ENCODE measurements at places on chromosomes 4 and X. TPM values are rescaled to one million over a fixed set of nuclear protein-coding genes. Genes with fewer than 3 reads are reported as not detected.

- no peaks in the 10 kb centered on the region for H3K4me1 ChIP-seq
- no peaks in the 10 kb centered on the region for H3K27me3 ChIP-seq
- peak; percentile 43 for DNase-seq
- no peak overlapping the region for H3K27ac ChIP-seq
Observed at GRCh38 chr4:5956285-5957021, 61.8 kb downstream of the C4orf50 start.

DNA sequence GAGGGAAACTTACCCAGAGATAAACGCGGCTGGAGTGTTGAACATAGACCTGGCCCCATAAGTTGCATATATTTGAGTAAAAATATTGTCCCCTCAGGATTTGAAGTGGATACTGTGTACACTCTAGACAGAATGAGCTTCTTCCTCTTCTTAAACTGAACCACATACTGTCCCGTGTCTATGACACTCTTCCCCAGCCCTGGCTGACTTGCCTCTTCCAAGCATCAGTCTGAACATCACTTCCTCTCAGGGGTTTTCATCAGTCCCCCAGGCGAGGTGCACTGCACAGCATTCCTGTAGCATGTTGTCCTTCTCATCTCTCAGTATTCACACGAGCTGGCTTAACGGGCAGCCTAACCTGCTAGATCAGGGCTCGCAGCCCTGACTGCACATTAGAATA is 80.5 kb upstream of the TMEM150C start:
- peaks cover 10% of the 10 kb centered on the region for H3K4me1 ChIP-seq
- no peak overlapping the region for H3K27ac ChIP-seq
- DNase-seq = no peak
- H3K36me3 ChIP-seq = no peaks in the 10 kb centered on the region
- H3K27me3 ChIP-seq = no peaks in the 10 kb centered on the region
- H3K4me3 ChIP-seq = no peak overlapping the region

The G3BP2 gene
- 93.9 TPM for total RNA-seq

The SLC30A9 gene
- total RNA-seq = 46.5 TPM

The ADH4 gene
- not detected for total RNA-seq

GRCh38 chr4:81919810-81920209 is 448.1 kb upstream of the RASGEF1B start:
- DNase-seq = no peak
- H3K27ac ChIP-seq = no peak overlapping the region
- H3K4me1 ChIP-seq = no peaks in the 10 kb centered on the region
- H3K4me3 ChIP-seq = no peak overlapping the region

DNA sequence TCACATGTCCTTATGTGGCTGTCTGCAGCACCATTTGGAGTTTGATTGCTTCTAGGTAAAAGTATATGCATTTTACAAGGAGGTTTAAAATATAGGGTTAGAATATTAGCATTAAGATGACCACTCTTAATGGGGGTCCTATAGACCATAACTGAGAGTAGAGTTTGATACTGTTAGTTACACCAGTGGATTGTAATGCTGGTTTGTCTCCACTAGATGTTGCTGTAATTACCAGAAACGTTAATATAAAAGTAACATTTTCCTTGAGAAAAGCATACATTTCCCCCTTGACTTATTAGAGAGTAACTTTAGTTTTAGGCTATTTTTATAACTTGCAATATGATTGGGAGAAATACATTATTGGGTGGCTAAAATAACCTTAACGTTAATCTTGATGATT is 93.0 kb downstream of the ZXDA start:
- no peaks in the 10 kb centered on the region for H3K27me3 ChIP-seq
- H3K4me1 ChIP-seq = no peaks in the 10 kb centered on the region
- DNase-seq = no peak
- H3K27ac ChIP-seq = no peak overlapping the region
- no peaks in the 10 kb centered on the region for H3K36me3 ChIP-seq
- no peak overlapping the region for H3K4me3 ChIP-seq

The FAM236C gene
- not detected for total RNA-seq

- H3K4me3 ChIP-seq = no peak overlapping the region
- no peaks in the 10 kb centered on the region for H3K27me3 ChIP-seq
- H3K36me3 ChIP-seq = no peaks in the 10 kb centered on the region
- DNase-seq = no peak
- H3K4me1 ChIP-seq = no peaks in the 10 kb centered on the region
- H3K27ac ChIP-seq = no peak overlapping the region
Observed at GRCh38 chrX:1434871-1435240, 17.9 kb downstream of the ASMTL start.

The TSPAN7 gene
- 19.5 TPM for total RNA-seq

- H3K36me3 ChIP-seq = no peaks in the 10 kb centered on the region
- DNase-seq = no peak
- H3K27ac ChIP-seq = no peak overlapping the region
- no peak overlapping the region for H3K4me3 ChIP-seq
- H3K4me1 ChIP-seq = no peaks in the 10 kb centered on the region
Observed at GRCh38 chr4:134567461-134567860, 365.9 kb upstream of the PABPC4L start.

DNA sequence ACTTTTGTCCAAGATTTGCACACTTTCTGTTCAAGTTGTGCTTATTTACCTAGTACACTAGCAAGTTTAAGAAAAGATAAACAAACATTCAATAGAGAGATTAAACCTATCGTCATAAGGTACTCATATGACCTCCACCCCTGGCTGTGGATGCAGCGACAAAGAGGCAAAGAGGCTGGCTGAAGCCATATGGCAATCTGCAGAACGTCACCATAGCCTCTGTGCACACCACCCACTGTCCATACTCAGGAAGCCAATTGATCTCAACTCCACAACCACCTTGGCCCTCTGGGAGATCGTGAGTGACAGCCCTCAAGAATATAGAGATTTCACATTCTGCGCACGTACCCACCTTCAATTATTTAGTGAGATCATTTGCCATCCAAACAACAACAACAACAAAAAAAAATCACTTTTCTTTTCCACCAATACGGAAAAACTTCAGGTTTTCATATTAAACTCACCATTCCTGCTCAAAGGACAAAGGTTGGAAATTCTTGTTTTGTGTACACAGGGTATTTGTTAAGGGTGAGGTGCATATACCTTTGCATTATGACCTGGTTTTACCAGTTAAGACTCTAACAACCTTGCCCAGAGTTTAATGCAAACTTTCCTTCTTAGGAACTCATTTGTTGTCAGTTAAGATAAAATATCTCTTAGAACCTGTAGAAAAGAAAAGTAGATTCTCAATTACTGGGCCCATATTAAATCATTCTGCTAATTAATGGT is 243.0 kb upstream of the FSTL5 start:
- H3K36me3 ChIP-seq = no peaks in the 10 kb centered on the region
- H3K4me3 ChIP-seq = no peak overlapping the region
- no peaks in the 10 kb centered on the region for H3K27me3 ChIP-seq
- no peak for DNase-seq
- H3K27ac ChIP-seq = no peak overlapping the region
- H3K4me1 ChIP-seq = no peaks in the 10 kb centered on the region

Measured in ovary (tissue), 10 donors.